ENCODE measurements at places on chromosomes 12 and 14.

DNA sequence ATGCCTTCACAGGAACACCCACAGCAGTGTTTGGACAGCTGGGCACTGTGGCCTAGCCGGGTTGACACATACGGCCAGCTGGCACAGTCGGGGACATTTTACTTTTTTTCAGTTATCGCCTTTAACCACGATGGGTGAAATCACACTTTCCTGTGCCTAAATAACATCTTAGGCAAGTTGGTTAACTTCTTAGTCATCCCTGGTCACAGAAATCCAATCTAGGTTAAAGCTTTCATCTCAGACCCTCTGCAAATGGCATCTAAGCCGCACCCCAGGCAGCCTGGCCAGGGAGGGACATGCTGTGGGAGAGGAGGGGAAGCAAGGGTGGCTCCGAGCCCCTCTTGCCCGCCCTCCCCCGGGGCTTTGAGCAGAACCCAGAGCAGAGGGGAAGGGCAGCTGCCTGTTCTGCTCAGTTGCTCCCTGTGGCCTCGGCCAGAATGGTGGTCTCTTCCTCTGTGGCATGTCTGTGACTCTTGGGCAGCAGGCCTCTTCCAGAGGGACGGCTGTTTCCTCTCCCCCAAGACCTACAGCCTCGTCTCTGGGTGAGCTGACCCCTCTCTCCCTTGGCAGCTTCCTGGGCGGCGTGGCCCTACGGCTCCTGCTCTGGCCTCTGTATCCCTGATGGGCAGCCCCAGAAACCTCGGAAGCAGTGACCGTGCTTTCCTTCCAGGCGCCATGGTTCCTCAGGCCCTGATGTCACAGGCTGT, 85.4 kb upstream of the DYNC1H1 start:
- DNase-seq, result no peak

DNA sequence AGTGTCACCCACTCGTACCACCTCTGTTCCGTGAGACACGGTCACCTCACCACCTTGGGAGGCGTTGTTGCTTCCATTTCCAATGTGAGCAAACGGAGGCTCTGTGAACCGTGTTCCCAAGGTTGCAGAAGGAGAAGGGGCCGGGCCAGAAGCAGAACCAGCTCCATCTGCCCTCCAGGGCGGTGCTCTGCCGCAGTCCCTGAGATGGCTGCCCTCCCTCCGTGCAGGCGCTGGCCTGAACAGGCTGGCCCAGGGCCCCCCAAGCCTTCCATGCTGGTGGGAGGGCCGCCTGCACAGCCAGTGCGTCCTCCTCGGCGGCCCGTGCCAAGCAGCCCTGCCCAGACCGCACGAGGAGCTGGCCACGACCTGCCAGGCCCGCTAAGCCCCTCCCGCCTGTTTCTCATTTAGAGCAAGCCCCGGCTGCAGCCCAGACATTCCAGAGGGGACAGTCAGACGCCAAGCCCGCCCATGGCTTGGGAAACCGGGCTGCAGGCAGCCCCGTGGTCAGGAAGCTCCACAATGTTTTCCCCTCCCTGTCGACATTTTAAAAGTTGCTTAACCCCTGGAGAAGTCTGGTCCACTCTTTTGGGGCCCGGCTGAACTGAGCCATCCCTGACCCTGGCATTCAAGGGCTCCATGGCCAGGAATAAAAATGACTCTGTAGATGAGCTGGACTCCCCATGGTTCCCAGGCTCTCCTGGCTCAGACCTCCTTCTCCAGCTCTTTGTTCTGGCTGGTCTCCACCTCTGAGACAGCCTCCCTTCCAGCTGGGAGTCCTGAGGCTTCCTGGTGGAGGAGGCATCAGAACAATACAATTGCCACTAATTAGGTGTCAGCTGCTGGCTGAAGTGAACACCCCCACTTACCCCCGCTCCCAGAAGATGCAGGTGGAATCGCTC, 236.0 kb downstream of the BCL11B start:
- DNase-seq, result no peak

GRCh38 chr14:31703056-31703455, 141.9 kb downstream of the NUBPL start:
- no peak for DNase-seq

- DNase-seq, result no peak
Measured at GRCh38 chr12:67649261-67649569, 670 bp downstream of the DYRK2 start.

- no peak for DNase-seq
Measured at GRCh38 chr12:93022603-93023340, 93.7 kb upstream of the EEA1 start.

- DNase-seq, result no peak
Measured at GRCh38 chr14:73287071-73287470, 49.8 kb downstream of the PAPLN start.

DNA sequence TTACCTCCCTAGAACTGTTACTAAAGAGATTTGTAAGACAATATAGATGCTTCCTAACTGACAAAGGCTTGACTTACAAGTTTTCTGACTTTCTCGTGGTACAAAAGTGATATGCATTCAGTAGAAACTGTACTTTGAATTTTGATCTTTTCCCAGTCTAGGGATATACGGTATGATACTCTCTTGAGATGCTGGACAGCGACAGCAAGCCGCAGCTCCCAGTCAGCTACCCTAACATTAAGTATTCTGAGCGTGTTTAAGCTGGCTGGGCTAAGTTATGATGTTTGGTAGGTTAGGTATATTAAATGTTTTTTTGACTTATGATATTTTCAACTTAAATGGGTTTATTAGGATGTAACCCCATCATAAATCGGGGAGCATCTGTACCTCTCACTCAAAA, 55.2 kb upstream of the CDKL1 start:
- DNase-seq, result no peak

GRCh38 chr14:52596320-52596719, 43.7 kb downstream of the GPR137C start:
- DNase-seq, result no peak

- DNase-seq, result no peak
Measured at GRCh38 chr14:99972748-99973466, 92.3 kb upstream of the EVL start.

- no peak for DNase-seq
Measured at GRCh38 chr14:91925001-91925726, 22.3 kb downstream of the FBLN5 start.

DNA sequence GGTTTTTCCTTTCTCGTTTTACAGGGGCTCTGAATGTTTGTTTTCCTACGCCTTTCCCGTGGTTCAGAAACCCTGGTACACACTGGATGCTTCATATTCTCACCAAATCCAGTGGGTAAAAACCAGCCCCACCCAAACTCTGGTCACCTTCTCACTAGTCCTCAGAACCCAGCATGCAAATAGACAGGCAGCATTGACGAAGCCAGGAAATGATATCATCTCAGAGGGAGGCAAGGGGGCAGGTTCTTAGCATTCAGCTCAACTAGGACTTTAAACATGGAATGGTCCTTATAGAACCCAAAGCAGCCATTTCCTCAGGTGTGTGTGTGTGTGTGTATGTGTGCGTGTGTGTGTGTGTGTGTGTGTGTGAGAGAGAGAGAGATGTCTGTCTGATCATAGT, 142.0 kb downstream of the KCNK10 start:
- no peak for DNase-seq

DNA sequence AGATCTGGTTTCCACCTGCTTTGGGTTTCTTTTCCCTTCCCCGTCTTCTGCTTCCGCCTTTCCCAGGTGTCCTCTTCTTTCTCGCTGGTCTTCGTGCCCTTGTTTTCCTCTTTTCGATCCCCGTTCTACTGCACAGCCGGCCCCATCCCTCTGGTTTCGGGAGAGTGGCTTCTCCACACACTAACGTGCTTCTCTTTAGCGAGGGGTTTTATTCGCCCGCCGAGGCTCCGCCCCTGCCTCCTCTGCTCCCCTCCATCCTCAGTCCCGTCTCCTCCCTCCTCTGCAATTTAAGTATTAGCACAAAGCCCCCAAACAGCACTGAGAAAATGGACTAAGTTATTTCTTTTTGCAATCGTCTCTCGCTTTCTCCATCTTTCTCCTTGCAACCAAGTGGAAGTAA, at the start of gene SLC7A8:
Gene SLC7A8, minus strand, starts transcription at position 182 of the 400 bp plus-strand sequence. CDS start 746 bp downstream, outside the sequence.
- no peak for DNase-seq

DNA sequence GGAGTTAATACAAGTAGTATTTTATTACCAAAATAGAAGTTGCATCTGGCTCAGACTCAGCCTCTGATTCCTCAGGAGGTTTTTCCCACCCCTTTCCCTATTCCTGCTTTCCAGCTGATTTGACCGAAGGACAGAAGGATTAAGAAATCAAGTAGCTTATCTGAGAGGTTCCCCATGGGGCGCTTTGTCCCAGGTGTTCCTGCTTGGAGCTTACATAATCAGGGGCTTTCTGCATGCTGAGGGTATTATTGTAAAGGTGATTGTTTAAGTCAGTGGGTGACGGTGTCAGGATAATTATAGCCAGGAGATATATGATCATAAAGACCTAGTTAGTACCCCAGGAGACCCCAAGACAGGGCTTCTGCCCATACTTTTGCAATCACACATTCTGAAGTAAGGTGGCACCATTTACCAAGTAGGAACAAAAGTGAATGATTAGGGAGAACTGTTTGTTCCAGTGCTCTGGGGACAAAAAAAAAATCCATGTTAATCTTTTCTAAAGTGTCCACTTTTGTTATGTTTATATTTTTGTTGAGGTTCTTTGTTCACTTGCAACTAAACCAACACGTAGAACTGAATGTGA, 921.3 kb downstream of the NRXN3 start:
- no peak for DNase-seq

GRCh38 chr14:94051115-94051514, 25.0 kb downstream of the OTUB2 start:
- no peak for DNase-seq

GRCh38 chr14:54330876-54331275, 65.9 kb upstream of the CDKN3 start:
- no peak for DNase-seq

- DNase-seq, result no peak
Measured at GRCh38 chr12:71474791-71475190, 35.2 kb downstream of the LGR5 start.

DNA sequence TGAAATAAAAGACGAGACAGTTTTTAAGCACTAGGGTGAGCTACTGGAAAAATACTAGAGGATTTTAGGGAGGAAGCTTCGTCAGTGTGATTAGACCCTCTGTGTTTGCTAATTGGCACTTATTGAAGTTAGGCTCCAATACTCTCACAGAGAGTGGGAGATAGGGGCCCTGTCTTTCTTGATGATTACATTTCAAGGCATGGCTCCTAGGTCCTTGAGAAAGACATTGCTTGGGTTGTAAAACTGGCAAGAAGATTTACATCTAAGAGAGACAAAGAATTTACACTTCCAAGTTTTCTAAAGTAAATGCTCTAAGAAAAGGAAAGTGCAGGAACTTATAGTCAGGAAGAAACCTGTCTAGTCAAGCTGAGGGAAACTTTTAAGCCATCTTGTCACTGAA, 183.2 kb downstream of the C12orf50 start:
- no peak for DNase-seq

DNA sequence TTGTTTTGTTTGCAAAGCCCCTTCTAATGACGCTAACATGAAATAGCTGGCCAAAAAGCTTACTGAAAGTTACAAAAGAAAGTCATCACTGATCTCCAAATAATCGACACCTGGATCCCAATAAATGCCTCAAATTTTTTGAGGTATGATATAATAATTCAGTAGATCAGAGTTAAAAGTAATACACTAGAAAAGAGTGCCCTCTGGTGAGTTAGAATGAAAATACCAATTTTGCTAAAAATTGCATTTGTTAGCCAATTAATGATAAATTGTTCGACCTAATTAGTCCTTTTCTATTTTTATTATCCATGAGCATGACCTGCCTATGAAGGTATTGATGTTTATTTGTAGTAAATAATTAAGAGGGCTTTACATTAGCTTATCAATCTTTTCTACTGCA, 78.6 kb downstream of the CEP128 start:
- DNase-seq, result no peak

DNA sequence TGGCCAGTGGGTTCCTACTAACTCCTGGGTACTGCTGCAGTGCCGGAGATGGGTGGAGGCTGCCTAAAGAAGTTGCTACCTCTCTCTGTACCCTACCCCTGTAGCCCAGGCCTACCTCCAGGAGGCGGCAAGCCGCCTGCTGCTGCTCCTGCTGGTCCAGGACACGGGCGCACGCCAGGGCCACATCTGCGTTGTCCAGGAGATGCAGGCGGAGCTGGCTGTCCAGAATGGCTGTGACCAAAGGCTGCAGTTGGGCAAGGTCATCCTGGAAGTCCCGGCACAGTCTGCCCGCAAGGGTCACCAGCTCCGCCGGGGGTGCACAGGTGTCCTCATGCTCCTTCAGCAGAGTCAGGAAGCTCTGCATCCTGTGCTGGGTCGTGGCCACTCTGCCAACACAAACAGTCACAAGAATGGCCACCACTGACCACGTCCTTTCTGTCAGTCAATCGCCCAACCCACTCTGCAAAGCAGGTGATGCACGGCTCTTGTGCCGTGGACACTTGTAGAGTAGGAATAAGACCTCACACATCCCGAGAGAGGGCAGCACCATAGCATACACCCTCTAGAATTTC, 1.6 kb downstream of the ANHX start:
- DNase-seq, result no peak
